ENCODE measurements at places on chromosomes 16 and 17.

DNA sequence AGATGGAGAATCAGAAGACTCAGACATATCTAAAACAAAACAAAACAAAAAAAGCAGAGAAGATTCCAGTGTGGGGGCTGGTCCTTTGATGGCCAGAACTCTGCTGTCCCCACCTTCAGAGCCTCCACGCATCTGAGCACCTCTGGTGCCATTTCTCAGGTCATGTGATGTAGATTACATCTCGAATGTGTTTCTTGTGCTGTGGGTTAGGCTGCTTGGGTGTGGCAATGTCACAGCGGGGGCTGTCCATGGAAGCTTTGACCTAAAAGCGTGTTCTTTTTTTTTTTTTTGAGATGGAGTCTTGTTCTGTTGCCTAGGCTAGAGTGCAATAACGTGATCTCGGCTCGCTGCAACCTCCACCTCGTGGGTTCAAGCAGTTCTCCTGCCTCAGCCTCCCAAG lies 51.2 kb downstream of the PLD6 start:
- no peak for DNase-seq

GRCh38 chr17:49556223-49556943 lies 19.3 kb upstream of the NXPH3 start:
- DNase-seq: peak; percentile 75

DNA sequence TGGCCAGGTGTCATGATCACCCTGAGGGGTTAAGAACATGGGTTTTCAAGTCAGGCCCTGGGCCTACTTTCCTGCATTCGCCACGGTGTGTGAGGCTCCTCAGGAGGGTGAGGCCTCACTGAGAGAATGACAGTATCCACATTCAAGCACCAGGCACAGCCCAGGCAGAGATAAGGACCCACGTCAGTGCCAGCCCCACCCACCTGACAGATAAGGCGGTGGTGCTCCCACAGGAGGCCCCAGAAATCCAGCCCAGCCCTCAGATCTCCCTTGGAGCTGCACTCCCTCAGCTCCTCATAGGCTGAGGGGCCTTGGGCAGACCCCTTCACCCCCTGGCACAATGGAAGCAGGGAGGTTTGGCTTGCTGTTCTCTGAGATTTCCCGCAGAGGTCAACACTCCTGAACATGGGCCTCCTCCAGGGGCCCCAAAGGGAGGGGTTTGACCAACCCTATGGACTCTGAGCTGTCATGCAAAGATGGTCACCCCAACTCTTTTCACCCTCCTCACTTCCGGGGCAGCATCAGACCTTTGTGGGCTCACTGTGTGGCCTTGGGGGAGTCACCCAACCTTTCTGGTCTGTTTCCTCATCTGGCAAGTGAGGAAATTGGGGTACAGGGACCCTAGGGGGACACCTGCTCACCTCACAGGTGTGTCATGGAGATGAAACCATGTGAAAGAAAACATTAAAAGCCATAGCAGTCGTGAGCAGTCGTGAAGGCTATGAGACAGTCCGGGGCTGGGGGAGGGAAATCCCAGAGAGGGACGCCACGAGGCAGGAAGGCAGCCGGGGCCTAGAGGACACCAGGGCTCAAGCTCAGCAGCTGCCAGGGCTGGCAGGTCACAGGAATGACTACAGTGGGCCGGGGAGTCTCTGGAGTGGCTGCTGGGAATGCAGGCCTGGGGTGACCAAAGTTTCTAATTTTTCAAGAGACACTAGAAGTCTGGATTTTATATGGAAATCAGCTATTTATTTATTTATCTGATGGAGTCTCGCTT lies 15.4 kb downstream of the PLLP start:
- peak; percentile 70 for DNase-seq

- peak; percentile 87 for DNase-seq
Measured at GRCh38 chr16:2927010-2927646, 15.4 kb downstream of the FLYWCH1 start.

DNA sequence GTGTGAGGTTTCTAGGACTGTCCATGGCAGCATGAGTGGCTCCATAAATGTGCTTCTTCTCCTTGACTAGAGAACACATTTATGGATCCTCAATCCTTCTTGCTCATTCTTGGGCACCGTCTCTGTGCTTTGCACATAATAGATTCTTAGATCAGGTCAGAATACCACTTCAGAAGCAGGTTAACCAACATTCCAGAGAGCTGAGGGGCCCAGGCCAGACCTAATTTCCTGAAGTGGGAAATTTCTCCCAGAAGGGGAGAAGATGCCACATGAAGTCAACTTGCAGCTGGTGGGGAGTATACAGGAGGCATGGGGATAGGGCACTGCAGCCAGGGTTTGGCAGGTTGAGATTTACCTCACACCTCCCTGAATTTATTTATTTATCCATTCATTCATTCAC lies 24.4 kb upstream of the VAT1L start:
- DNase-seq: no peak

- DNase-seq: no peak
Measured at GRCh38 chr17:68182940-68183551, 64.8 kb upstream of the AMZ2 start.

GRCh38 chr17:27469256-27469655 lies 13.0 kb downstream of the KSR1 start:
- no peak for DNase-seq

GRCh38 chr17:67068999-67069398 lies 24.6 kb downstream of the CACNG1 start:
- DNase-seq: no peak

- DNase-seq: no peak
Measured at GRCh38 chr16:71557954-71558582, 18.8 kb downstream of the TAT start.

GRCh38 chr16:56993204-56993603 lies 3.8 kb downstream of the NLRC5 start:
- no peak for DNase-seq

DNA sequence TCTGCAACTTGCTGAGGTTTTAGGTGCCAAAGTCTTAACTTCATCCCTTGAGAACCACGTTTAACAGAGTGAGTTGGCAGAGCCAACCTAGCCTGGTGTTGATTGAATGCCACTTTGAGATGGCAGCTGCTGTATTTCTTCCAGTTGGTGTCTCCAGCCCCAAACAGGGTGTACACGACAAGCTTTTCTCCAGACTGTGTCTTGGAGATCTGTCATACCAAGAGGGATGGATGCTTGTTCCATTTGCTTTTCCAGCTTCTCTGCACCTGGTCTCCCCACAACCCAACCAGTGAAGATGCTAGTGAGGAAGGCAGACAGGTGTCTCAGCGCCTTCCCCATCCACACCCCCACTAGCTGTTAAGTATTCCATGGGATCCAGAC lies 141.1 kb upstream of the HS3ST2 start:
- DNase-seq: no peak

- DNase-seq: no peak
Measured at GRCh38 chr17:58377093-58377601, 25.1 kb upstream of the SUPT4H1 start.

GRCh38 chr16:64292953-64293352 lies 828.9 kb downstream of the CDH11 start:
- DNase-seq: no peak

DNA sequence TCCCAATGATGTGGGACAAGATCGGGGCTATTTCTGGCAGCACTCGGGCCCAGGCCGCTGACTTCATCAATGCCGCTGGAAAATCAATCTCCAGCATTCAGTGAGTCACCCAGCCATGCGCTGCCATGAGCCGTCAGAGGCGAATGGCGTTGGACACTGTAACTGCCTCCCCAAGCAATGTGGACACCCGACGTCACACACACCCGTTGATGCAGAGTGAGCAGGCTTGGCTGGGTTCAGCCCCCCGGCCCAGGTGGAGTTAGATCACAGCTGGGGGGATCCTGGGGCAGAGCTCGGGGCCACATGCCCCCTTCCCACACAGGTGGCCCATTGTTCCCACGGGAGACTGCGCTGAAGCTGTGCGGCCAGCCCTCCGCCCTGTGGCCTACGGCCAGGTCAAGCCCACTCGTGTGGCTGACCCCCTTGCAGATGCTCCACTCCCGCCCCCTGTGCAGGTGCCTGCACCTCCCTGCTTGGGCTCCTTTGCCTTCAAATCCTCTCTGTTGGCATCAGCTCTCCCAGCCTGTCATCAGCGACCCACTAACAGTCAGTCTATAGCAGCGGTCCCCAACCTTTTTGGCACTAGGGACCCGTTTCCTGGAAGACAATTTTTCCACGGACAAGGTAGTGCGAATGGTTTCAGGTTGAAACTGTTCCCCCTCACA lies 89.9 kb downstream of the TBC1D16 start:
- DNase-seq: peak; percentile 7

DNA sequence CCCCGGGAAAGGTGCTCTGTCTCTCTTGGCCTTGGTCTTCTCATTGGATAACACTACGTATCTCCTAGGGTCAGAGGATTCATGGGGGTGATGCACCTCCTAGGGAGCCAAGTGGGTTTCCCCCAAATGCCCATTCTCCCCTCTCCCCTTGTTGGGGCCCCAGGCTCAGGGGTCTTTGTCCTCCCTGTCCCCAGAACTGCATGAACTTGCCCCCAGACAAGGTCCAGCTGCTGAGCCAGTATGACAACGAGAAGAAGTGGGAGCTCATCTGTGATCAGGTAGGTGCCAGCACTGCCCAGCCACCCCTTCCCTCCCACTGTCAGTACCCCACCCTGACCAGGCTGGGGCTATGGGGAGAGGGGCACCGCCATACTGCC lies 8.7 kb downstream of the FMNL1 start:
- DNase-seq: no peak

- DNase-seq: no peak
Measured at GRCh38 chr17:21005803-21006202, 37.0 kb downstream of the USP22 start.

- DNase-seq: no peak
Measured at GRCh38 chr16:30561089-30561816, 3.1 kb upstream of the ZNF764 start.

DNA sequence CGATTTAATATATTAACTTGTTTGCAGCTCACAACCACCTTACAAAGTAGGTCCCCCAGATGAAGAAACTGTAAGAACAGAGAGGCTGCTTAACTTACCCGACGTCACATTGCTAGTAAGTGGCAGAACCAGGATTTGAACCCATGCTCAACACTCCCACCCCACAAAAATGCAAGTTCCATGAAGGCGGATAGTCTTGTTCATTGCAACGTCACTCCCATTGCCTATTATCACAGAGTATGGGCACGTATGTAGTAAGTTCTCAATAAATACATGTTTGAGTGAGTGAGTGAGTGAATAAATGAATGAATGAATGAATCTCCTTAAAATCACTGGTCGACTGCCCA lies 1.1 kb downstream of the USP31 start:
- no peak for DNase-seq

DNA sequence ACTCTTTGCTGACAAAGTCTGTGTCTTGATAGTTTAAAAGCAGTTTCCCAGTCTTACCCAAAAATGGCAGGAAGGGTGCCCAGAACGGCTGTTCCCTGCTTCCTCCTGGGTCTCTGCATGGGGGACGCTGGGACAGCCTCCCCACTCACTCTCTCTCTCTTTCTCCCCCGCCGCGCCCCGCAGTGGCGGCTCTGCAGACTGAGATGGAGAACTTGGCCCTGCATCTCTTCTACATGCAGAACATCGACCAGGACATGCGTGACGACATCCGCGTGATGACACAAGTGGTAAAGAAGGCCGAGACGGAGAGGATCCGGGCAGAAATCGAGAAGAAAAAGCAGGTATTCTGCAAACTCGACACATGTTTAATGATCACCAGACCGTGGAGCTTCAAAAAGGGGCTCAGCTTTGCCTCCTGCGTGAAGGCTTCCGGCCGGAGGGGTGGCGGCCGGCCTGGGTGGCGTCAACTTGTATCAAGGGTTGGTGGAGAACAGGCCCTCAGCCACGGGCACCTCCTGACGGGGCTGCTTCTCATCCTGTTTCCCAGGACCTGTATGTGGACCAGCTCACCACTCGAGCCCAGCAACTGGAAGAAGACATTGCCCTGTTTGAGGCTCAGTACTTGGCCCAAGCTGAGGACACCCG lies 22.0 kb downstream of the CCDC40 start:
- no peak for DNase-seq

DNA sequence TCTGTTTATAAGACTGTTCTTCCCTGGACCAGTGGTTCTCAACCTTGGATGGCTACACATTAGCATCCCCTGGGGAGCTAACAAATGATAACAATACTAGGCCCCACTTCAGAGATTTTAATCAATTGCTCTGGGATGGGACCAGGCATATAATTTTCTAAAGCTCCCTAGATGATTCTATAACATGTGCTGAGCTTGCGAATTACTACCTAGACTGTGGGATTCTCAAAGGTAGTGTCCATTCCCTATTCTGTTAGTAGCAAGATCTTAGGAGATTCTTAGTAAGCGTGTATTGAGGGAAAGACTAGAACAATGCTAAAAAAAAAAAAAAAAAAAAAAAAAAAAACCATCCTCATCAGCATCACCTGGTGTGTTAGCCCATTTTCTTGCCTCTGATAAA lies 412.0 kb upstream of the CDH5 start:
- DNase-seq: no peak

DNA sequence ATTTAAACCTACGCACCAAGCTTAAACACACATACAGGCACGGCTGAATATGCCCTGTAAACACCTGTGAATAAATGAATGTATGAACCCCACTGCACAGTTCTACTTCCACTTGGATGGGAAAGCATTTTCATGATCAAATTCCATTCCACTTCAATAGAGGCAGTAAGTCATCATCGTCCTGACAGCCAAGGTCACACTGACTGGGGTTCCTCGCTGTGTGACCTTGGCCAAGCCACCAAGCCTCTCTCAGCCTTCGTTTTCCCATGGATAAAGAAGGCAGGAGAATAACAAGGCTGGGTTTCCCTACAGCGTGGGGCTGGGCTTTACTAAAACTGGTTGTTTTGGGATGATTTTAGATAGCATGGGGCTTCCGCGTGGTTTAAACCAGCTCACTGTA lies 82.8 kb downstream of the TBC1D16 start:
- DNase-seq: peak; percentile 2

DNA sequence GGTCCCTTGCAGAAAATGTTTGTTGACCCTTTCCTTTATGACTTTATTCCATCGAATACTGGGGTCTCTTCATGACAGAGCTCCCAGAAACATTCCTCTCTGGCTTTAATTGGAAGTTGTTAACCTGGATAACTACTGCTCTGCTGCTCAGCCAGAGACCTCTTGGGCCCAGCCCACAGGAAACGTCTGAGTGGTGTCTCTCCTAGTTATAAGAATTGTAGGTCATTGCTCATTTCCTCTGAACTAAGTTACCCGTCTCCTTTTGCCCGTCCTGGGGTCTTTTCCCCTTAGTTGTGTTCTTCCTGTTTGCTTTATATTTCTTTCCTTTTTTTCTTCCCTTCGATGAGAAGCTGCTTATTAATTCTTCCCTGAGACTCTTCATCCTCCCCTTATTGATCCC lies 9.0 kb downstream of the MAP2K6 start:
- no peak for DNase-seq

- no peak for DNase-seq
Measured at GRCh38 chr16:1546430-1546829, 13.0 kb downstream of the TMEM204 start.
